ENCODE measurements at places on chromosomes 12 and 14.

DNA sequence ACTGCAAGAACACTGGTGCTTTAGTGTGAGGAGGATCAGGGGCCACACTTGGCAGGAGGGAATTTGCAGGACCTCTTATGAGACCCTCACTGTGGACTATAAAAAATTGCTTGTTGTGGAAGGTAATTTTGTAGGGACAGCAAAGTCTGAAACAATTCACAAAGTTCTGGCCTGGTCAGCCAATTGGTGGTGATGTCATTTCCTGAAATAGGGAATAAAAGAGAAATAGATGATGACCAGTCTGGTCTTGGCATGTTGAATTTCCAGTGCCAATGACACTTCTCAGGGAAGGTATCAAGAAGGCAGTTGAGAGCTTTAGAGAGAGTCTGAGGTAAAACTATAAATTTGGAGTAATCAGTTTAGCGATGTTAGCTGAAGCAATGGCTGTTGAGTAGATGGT, 129.3 kb upstream of the LMNTD1 start:
- no peak for DNase-seq

- no peak for DNase-seq
Observed at GRCh38 chr14:102194856-102195255, 55.2 kb downstream of the WDR20 start.

- no peak for DNase-seq
Observed at GRCh38 chr12:66288121-66288520, 14.2 kb upstream of the HELB start.

GRCh38 chr12:4420138-4420670, 25.4 kb downstream of the FGF6 start:
- no peak for DNase-seq

- DNase-seq: peak; percentile 4
Observed at GRCh38 chr12:31353750-31354708, 28.1 kb upstream of the SINHCAF start.

GRCh38 chr12:98439981-98440581, 75.3 kb upstream of the TMPO start:
- DNase-seq: peak; percentile 99

GRCh38 chr14:22841769-22842168, 5.4 kb downstream of the MMP14 start:
- DNase-seq: no peak

- no peak for DNase-seq
Observed at GRCh38 chr12:2642176-2642892, 152.4 kb upstream of the FKBP4 start.

DNA sequence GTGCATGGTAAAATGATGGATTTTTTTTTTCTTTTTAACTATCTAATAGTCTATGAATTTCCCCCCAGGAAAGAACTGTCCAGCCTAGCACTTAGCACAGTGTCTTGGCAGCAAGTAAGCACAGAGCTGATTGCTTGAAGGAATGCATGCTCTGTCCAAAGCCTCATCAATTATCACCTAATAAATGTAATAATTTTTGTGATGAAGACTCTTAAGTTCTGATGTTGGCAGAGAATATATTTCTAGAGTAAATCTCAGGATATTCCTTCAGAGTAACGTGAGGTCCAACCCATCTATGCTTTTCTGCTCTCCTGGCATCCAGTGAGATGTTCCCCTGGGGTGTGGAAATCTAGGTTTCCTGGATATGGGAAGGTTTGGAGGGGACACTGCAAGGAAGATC, 152.4 kb downstream of the TMX1 start:
- DNase-seq: no peak

DNA sequence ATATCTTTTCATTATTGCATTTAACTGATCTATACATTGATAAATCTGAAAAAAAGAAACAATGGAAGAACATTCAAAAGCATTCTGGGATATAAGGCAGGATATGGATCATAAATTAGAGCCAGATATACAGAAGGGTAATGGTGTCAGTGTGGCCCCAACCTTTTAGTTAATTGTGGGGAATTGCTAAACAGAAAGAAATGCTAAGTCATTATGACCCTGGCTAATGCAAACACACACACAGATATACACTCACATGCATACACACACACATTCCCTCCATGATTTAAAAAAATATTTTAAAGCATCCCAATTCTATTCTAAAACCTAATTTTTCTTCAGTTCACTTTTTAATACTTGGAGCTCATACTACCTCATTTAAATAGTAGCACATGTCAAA, 404.5 kb downstream of the BCAT1 start:
- DNase-seq: peak; percentile 31

DNA sequence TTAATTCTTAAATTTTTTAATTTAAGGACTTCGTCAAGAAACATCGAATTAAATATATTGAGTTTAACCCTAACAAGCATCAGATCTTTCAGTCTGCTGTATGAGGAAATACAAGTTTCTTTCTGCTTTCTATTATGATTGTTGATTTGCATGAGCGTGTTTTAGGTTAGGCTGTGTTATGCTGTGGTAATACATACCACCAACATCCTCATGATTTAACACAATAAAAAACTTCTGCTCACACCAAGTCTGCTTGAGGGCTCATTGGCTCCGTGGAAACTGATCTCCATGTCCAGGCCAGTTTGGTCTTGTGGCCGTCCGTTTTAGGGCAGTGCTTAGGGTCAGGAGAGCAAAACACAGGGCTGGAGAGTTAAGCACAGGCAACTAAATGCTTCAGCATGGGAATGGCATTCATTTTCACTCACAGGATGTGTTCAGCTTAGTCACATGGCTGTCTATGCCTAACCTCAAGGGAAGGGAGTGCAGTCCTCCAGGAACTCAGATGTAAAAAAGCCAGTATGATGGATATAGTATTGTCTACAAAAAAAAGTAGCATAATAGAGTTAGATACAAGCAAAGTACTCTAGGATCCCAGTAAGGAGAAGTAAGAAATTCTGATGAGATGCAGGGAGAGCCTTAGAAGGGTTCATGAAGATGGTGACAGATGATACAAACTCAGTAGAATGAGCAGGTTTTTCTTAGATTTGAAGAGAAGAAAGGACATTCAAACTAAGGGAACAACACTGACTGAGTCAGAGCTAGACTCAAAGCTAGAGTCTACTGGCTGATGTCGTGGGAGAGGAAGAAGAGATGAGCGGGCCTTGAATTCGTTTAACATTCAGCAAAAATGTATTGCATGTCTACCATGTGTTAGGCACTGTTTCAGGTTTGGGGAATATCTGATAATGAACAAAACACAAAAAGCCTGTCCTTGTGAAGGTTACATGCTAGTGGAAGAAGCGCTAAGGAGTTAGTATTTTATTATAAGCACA, 16.3 kb downstream of the MARK3 start:
- peak; percentile 90 for DNase-seq

GRCh38 chr12:104494137-104494792, 37.5 kb downstream of the CHST11 start:
- peak; percentile 91 for DNase-seq

- no peak for DNase-seq
Observed at GRCh38 chr12:94174576-94174975, 26.2 kb downstream of the PLXNC1 start.

GRCh38 chr14:68361231-68361630, 431.6 kb downstream of the ZFP36L1 start:
- peak; percentile 77 for DNase-seq

DNA sequence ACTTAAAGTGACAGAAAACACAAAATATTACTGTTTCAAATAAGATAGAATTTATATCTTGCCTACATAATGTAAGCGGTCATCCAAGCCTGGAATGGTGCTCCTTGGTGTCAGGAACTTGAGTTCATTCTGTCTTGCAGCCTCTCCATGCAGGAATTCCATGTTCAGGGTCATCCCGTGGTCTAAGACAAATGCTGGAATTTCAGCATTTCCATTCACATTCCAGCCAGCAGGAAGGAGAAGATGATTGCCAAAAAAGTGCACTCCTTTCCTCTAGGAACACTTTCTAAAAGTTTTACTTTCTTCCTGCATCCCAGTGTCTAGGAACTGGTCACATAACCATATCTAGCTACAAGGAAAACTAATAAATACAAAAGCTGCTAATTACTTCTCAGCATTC, 106.3 kb downstream of the PTPRO start:
- DNase-seq: no peak

GRCh38 chr12:47813511-47814196, 6.0 kb downstream of the HDAC7 start:
- DNase-seq: no peak

GRCh38 chr12:98644433-98644711, 216 bp downstream of the IKBIP start:
- DNase-seq: no peak

GRCh38 chr12:109723311-109723881, 9.8 kb downstream of the FAM222A start:
- DNase-seq: no peak

- DNase-seq: no peak
Observed at GRCh38 chr14:23785208-23785607, 149.0 kb downstream of the DHRS2 start.

- peak; percentile 92 for DNase-seq
Observed at GRCh38 chr12:87270919-87271318, 758.3 kb downstream of the C12orf50 start.

DNA sequence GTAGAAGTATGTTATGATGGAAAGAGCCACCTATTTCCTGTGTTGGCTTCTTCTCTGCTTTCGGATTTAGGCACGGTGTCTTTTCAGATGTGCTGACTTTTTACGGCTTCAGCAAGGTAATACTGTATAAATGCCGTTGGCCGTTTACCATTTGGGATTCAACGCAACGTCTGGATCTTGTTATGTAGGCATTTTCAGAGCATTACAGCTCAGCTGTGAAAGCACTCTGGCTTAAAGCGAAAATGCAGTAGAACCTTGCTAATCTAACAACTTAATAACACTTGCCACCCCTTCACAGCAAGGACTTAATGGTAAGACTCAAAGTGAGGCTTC, 229.9 kb downstream of the EFCAB11 start:
- DNase-seq: peak; percentile 23

- DNase-seq: peak; percentile 86
Observed at GRCh38 chr12:69821456-69822159, 3.4 kb upstream of the MYRFL start.

DNA sequence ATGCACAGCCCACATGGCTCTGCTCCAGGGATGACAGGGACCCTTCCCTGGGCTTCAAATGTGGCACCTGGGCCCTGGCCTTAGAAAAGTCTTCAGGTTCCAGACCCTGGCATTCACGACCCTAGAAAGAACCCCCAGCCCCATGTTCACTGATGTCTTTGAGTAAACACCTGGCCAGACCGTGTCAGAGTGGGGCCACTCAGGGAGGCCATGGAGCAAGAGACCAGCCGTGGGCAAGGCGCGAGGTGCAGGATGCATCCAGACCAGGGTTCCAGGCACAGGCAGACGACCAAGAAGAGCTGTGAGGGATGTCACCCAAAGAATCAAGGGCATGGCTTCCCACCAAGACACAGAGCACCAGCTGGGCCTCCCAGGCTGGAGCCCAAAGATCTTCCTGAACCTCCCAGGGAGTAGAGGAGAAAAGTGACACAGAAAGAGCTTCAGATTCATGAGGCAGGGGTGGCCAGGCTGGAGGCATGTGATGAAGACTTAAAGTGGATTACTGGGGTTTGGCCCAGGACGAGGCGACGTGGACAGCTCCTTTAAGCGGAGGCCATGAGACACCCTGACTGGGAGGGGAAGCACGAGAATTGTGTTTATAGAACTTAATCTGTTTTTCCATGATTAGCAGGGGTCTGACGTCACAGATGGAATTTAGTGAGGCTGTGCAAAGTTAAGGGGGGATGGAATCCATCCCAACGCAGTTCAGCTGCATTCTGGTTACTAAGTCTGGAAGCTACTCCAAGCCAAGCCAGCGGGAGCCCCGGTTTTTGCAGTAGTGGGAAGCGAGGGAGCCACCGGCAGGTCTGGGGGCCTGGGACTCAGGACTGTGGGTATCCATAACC, 61.6 kb downstream of the ARL6IP4 start:
- peak; percentile 94 for DNase-seq

DNA sequence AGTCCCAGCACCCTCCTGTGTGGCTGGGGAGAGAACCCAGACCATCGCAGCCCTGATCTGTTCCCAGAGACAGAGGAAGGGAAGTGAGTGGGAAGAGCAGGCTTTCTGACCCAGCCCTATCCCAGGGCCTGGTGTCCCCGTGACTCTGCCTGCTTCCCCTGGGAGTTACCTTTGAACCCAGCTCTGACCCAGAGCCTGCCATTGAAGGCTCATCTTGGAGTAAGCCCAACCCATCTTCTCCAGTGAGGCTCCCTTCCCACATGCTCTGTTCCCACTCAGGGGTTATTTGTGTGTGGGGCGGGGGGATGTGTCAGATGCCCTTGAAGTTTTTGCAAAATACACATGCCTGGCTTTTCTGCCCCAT, 6.0 kb downstream of the TMEM63C start:
- DNase-seq: no peak

- DNase-seq: no peak
Observed at GRCh38 chr12:55931780-55932550, 1.0 kb downstream of the DGKA start.

- no peak for DNase-seq
Observed at GRCh38 chr12:19404242-19404880, 34.9 kb upstream of the AEBP2 start.

DNA sequence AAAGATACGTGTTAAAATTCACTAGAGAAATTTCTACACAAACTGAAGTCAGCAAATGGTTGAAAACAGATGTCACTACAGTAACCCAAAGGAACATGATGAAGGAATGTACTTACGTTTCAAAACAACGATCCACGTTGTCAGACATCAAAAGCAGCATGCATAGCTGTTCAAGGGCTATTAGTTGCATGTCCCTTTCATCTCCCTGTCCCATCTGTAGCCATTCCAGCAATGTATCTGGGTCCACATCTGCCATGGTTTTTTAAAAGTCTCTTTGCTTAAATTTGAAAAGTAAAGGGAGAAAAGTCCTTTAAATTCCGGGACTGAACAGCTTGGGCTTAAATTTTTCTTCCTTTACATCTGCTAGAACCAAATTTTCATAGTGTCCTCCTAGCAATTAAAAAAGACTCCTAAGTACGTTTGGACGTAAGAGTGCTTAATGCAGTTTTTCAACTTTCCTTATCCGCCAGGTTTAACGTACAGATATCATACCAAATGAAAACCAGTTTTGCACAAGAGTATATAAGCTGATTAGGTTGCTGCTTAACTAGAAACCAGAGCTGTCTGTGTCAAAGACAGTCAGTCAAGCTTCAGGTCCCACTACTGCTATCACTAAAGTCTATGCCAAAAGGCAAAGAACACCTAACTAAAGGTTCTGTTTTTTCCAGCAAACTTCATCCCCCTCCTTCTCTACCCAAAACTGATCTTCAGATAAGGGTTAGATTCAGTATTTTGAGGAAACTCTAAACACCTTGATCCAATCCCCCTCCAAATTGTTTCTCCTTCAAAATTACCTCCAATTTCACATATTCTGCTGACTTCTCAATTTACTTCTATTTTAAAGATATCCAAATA, 1.7 kb downstream of the HECTD1 start:
- DNase-seq: peak; percentile 88

GRCh38 chr12:124740691-124741137, 123.0 kb downstream of the SCARB1 start:
- DNase-seq: peak; percentile 61

All from iris pigment epithelial cell (primary cell).